Transverse colon (tissue), 4 donors: ENCODE measurements at places on chromosomes 7 and 10.
A peak's percentile ranks its signal among the peaks of the same experiment; 100 is the strongest.

DNA sequence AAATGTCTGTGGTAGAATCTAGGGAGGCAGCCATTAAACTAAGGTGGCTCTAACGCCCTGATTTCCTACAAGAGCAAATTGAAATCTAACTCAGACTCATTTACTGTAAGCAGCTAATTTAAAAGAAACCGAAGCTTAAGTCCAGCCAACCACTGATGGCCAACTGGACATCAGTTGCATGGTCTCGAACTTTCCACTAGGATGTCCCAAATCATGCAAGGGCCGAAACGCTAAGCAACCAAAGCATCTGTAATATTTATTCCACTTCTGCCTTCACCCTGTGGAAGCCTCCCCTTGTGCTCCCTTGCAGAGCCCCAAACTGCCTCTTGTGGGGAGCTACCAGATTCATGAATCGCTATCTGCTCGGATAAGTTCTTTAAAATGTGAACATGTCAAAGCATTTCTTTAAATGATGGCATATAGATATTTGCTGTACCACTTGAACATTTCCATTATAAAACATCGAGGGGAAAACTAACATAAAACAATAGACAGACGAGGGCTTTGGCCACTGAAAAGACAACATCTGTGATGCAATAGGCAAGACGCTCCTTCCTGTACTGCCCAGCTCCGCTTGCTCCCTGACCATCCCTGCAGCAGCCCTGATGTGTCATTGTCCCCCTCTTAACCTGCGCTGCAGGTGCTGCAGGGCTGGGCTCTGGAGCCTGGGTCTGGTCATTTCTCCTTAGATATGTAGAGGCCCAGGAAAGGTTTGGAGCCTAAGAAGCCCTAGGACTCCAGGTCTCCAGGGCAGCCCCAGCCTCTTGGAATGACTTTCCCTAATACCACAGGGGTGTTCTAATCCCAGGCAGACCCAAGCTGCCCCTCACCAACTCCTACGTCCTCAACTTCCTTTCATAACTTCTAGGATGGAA lies 2.9 kb upstream of the RBP3 start:
- no peak for DNase-seq

GRCh38 chr7:3895341-3896116 lies 594.5 kb downstream of the SDK1 start:
- DNase-seq: no peak

GRCh38 chr7:85457911-85458310 lies 271.1 kb upstream of the SEMA3D start:
- DNase-seq: no peak

GRCh38 chr7:25656071-25656470 lies 427.8 kb upstream of the NPVF start:
- DNase-seq: no peak

DNA sequence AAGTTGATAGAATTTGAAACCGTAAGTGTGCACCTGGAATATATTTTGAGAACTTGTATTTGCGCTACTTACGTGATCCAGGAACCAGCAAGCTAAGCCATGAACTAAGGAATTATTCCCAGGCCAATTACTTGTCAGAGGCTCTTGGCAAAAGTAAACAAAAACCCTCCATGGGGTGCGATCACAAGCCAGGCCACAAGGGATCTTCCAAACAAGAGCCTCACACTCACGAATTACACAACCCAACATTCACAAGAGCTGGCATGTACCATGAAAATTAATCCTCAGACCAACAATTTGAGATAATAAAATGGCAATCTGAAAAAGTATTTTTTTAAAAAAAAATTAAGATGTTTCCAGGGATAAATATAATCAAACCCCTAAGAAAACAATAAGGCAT lies 467.0 kb upstream of the AKR1E2 start:
- DNase-seq: no peak

DNA sequence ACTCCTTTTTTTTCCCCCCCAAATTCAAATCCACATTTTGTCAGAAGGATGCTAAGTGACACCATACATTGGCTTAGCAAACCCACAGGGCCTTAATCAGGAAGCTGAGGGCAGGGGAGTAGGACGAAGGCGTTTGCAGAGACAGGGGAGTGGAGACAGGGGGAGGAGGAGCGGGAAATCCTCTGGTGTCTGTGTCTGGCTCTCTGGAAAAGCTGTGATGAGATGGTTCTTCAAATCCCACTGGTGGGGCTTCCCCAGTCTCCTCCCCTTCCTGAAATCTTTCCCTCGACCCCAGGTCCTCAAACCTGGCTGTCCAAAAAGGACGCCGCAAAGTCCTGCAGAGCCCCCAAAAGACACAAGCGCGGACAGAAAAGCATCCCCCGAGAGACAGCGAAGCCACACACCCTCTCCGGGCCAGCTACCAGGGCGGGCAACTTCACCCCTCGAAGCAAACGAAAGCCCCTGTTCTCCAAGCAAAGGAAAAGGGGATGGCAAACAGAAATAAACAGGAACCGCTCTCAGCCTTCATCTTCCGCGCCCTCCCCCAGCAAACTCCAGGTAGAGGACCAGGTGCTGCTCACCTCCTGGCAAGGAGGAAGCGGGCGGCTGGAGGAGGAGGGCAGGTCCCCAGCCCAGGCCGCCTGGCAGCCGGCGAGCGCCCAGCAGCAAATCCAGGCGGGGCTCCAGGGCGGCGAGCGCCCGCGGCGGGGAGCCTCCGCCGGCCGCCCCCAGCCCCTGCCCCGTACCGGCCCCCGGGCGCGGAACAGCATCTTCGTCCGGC lies 520 bp downstream of the ELAPOR2 start:
- peak; percentile 36 for DNase-seq

DNA sequence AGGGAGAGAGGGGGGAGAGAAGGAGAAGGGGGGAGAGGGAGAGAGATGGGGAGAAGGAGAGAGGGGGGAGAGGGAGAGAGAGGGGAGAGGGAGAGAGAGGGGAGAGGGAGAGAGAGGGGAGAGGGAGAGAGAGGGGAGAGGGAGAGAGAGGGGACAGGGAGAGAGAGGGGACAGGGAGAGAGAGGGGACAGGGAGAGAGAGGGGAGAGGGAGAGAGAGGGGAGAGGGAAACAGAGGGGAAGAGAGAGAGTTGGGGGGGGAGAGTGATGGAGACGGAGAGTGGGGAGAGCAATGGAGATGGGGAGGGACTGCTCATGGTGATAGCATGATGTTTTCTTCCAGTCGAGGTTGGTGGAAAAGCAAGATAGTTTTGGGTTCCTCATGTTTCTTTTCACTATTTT lies 172.4 kb downstream of the DNAJB6 start:
- no peak for DNase-seq

DNA sequence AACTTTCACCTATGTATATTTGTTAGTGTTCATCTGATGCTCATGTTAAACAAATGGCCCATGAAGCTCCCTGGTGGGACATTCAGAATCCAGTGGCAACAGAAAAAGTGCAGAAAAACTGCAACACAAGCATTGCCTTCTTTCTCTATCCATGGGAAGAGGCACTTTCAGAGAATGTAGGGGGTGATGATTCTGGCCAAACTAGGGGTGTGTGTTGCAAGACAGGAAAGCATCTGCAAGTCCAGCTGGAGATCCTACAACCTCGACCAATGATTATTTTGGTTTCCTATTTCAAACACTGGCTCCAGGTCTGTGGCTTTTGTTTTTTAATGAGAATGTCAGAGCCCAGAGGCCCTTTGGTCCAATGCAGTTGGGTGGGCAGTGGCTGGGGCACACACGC lies 198.7 kb downstream of the CXCL12 start:
- DNase-seq: no peak

GRCh38 chr7:68043546-68043945 lies 1046.9 kb downstream of the TYW1 start:
- no peak for DNase-seq

DNA sequence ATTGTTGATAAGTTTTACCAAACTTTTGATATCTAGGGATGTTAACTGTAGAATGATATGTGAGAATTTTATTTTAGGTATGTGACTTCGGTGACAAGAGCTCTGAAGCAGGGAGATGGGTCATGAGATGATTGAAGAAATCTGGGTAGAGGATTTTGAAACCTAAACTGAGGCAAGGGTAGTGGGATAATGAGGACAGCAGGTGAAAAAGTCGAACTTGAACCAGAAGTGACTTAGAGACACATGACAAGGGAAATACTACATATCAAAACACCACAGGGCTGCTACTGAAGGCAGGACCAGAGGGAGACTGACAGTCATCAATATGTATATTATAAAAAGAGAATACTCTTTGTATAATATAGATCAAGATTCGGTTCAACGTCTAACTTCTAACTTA lies 113.2 kb downstream of the WDFY4 start:
- DNase-seq: no peak

DNA sequence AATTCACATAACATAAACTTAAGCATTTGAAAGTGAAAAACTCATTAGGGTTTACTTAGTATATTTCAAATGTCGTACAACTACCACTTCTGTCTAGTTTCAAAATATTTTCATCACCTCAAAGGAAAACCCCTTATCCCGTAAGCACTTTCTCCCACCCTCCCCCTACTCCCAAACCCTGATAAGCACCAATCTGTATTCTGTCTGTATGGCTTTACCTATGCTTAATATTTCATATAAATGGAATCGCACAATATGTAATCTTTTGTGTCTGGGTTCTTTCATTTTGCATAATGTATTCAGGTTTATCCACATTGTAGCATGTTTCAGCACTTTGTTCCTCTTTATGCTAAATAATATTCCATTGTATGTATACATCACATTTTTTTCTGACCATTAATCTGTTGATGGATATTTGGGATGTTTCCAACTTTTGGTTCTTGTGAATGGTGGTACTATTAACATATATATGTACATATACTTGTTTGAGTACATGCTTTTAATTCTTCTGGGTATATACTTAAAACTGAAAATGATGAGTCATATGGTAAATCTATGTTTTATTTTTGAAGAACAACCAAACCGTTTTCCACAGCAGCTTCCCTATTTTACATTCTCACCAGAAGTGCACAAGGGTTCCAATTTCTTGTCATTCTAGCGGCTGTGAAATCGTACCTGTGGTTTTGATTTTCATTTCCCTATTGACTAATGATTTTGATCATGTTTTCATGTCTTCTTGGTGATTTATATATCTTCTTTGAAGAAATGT lies 6.2 kb upstream of the STARD3NL start:
- DNase-seq: no peak

DNA sequence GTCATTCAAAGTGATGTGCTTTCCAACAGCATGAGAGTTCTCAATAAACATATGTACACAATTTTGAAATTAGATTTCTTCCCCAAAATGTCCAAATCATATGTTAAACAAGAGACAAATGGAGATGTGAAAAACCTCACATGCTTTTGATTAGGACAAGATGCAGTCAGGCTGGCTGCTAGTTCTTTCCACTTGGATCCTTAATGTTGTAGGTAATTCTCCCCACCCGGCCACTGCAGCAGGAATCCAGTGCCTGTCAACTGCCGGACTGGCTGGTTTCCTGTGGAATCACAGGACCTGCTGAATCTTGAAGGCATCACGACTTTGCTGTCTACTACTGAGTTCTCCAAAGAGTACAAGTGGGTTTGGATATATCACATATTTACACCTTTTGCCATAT lies 138.6 kb upstream of the AKR1E2 start:
- DNase-seq: no peak

DNA sequence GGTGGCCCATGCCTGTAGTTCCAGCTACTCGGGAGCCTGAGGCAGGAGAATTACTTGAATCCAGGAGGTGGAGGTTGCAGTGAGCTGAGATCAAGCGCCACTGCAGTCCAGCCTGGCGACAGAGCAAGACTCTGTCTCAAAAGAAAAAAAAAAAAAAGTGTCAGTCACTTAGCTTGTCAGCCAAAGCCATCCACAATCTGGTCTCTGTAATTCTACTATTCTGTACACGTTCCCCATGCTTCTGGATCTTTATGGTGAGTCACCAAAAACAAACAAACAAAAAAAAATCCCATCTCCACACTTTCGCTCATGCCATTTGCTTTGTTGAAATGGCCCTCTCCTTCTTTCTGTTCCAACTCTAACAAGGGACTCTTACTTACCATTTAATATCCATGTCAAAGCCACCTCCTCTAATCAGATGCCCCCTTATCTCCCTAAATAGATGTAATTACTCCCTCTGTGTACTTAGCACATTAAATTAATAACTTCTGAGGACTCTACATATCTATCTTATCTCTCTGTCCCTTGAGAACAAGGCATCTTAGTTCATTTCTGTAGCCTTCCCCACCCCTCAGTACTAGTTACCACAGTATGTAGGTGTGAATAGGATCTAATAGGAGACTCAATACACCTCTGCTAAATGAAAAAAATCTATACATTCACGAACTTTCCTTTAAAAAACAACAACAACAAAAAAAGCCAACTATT lies 128.4 kb downstream of the ELMO1 start:
- no peak for DNase-seq

DNA sequence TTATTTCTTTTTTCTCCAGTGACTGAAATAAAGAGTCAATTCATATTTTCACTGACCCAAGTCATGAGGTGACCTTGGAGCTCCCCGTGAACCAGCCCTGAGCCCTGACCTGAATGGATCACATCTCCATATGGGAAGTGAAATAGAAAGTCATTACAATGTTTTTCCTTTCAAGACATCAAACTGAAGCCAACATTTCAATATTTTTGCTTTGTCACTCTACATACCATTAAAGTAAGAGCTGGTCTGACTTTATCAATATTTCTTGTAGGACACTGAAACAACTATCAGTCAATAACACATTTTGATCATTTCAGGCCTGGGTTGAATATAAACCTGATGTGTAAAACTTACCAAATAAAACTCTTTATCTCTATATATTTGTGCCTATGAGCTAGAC lies 249.8 kb upstream of the PHF14 start:
- no peak for DNase-seq

DNA sequence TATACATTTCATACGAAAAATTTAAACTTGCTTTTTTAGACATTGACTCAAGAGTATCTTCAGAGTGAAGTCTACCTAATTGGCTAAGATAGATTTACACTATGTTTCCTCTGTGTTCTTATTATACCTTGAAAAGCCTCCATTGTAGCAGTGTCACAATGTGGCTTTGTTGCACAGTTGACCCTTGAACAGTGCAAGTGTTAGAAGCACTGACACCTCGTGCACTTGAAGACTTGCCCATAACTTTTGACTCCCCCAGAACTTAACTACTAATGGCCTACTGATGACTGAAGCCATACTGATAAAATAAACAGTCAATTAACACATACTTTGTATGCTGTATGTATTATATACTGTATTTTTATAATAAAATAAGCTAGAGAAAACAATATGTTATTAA lies 84.3 kb downstream of the CPED1 start:
- DNase-seq: no peak

- no peak for DNase-seq
These were observed 71.5 kb upstream of the PPP2R2D start for GRCh38 chr10:131829156-131829930.

DNA sequence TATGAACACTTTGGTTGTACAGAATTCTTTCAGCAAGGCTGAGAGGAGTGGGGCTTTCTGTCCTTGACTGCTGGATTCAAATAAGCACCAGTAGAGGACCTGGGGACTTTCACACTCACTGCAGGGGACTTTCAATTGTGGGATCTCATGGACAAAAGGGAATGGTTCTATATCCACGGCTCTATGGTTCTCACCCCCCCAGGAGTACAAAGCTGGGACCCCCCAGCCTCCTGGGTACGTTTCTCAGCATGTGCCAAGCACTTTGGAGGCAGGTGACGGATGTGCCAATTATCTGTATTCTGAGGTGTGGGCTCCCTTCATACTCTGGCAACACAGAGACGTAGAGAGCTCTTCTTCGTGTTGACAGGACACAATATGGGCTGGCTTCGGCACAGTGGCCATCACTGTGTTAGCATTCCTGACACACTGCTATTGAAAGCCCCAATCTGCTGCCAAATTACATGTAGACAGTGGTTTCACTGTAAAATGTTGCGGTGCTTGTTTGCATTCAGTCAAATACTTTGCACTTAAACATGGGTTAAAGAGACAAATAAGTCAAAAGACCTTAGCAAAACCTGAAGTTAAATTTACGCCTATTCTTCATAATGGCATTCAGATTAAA lies 92.7 kb upstream of the SAMD8 start:
- no peak for DNase-seq

GRCh38 chr7:151320263-151320845 lies 21.3 kb upstream of the NUB1 start:
- DNase-seq: no peak
